Spleen (tissue), 13 donors: ENCODE measurements at places on chromosomes 6 and 20.

DNA sequence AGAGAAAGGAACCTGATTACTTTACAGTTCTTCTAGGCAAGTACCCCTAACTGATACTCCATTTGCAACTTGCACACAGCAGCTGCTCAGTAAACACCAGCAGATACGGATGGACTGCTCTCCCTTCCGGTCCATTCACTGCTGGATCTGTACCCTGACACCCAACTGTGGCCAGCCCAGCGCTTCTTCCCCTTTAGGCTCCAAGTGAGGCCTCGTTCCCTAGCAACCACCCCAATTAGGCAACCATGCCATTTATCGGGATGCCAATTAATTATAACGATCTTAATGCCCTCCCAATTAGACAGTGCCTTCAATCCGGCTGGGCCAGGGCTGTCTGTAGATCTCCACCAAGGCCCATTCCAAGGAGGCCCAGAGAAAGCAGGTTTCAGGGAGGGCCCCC is 3.2 kb downstream of the SULF2 start:
- DNase-seq: no peak

DNA sequence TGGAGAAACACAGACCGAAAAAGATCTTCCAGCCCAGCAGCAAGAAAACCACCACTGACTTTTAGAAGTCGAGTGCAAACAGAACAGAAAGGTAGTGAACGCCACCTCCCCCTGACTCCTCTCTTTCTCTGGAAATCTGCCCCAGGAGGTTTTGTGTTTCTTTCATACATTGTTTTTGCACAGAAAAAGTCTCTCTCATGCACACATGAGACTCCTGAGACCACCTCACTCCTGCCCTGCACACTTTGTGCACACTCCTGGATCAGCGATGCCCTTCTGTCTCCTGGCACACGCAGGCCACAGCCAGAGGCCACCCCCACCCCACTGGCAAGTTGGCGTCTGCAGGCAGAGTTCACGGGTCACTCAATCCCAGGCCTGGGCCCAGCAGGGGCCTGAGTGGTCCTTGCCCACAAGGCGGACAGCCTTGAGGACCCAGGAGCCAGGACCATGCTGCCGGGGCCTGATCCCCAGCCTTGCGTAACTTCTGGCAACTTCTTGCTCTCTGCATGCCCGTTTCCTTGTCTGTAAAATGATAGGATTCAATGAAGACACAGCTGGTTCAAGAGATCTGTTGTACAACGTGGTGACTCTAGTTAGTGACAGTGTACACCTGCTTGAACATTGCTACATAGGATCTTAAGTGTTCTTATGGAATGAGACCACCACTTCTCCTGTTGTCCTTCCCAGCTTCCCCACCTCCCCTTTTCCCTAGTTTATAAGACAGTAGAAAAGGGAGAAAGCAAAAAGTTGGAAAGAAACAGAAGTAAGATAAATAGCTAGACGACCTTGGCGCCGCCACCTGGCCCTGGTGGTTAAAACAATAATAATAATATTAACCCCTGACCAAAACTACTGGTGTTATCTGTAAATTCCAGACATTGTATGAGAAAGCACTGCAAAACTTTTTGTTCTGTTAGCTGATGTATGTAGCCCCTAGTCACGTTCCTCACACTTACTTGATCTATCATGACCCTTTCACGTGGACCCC is 30.2 kb upstream of the CST7 start:
- DNase-seq: no peak

GRCh38 chr6:17283074-17283473 is 1.9 kb downstream of the RBM24 start:
- no peak for DNase-seq

GRCh38 chr6:6524951-6525350 is 63.6 kb upstream of the LY86 start:
- DNase-seq: no peak

DNA sequence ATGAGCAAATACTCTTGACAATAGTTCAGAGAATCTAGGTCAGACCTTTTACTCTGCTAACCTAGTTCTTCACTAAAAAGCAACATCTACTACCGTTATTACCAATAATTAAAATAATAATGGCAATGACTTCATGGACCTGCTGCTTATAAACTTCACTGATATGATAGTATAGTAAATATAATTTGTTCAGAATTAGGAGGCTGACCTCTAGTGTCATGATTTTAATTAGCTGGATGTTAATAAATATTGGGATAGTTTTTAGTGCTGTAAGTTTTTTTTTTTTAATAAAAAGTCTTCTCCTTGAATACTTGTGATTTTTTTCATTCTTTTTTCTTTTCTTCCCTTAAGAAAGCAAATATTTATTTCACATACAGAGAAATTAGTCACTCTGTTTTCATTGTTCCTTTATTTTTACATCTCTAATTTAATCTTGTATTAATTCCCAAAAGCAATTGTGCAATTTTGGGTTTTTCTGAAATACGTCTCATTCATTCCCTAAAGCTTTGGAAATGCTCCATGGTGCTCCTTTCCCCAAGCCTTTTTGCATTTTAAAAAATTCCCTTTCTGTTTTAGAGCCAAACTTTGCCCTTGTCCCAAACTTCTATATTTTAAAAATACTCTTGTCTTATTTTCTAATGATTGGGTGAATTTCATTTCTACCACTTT is 46.6 kb upstream of the UST start:
- DNase-seq: no peak
